Fibroblast of the aortic adventitia (primary cell): ENCODE measurements at places on chromosomes 1 and 21.
A peak's percentile ranks its signal among the peaks of the same experiment; 100 is the strongest.

DNA sequence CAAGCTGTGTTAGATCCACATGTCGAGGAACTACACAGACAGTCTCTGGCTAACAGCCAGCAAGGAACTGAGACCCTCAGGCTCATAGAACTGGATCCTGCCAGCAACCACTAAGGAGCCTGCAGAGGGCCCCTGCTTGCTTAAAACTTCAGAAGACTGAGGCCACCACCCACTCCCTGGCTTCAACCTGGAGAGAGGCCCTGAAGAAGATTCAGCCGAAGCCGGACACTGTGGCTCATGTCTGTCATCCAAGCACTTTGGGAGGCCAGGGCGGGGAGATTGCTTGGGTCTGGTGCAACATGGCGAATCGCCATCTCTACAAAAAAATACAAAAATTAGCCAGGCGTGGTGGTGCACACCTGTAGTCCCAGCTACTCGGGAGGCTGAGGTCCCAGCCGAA is 92.6 kb upstream of the TMPRSS2 start:
- DNase-seq: no peak

- DNase-seq: peak; percentile 17
Observed at GRCh38 chr1:169527451-169528214, 41.9 kb upstream of the SLC19A2 start.

- peak; percentile 90 for DNase-seq
Observed at GRCh38 chr21:32257962-32258785, 20.7 kb downstream of the MIS18A start.

- DNase-seq: no peak
Observed at GRCh38 chr1:36359911-36360550, 25.7 kb downstream of the STK40 start.

DNA sequence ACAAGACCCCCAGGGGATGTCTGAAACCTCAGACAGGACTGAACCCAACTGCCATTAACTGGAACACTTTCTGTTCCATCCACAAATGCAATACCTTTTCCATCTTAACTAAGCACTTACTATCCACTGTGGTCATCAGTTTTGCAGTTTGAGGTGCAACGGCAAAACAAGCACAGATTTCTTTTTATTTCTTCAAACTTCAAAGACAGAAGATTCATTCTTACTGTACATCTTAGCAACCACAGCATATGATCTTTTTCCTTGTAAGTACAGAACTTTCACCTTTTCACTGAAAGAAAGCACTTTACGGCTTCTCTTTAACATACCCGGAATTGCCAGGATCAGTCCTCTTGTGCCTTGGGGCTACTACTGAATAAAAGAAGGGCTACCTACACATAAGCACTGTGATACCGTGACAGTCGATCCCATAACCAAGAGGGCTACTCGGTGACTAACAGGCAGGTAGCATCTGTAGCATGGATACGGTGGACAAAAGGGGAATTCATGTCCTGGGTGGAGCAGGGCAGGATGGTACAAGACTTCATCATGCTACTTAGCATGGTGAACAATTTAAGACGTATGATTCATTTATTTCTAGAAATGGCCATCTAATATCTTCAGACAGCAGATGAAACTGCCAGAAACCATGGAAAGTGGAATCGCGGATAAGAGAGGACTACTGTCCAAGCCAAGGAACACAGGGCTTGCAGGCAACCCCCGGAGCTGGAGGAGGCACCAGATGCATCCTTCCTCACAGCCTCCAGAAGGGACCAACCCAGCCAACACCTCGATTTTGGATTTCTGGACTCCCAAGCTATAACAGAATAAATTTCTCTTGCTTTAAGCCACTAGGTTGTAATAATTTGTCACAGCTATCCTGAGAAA is 18.4 kb downstream of the ERG start:
- no peak for DNase-seq

GRCh38 chr1:29123053-29123886 is 433 bp downstream of the TMEM200B start:
- peak; percentile 36 for DNase-seq

- DNase-seq: no peak
Observed at GRCh38 chr1:9385801-9386573, 93.3 kb downstream of the SPSB1 start.

DNA sequence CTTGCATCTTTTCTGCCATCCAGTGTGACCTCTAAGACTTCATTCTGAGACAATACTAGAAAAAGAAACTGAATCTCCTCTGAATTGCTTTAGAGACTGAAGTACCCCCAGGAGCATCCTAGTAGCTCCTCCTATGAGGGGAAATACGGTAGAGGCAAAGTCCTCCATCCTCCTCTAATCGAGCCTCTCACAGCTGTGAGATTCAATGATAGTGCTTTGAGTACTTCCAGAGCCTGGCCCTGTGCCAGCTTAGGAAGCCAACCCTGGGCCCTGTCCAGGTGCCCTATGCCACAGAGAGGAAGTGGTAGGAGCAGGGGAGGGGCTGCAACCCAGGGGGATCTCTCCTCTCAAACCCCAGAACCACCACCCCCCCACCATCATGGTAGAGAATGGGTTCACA is 10.7 kb downstream of the RORC start:
- DNase-seq: no peak

DNA sequence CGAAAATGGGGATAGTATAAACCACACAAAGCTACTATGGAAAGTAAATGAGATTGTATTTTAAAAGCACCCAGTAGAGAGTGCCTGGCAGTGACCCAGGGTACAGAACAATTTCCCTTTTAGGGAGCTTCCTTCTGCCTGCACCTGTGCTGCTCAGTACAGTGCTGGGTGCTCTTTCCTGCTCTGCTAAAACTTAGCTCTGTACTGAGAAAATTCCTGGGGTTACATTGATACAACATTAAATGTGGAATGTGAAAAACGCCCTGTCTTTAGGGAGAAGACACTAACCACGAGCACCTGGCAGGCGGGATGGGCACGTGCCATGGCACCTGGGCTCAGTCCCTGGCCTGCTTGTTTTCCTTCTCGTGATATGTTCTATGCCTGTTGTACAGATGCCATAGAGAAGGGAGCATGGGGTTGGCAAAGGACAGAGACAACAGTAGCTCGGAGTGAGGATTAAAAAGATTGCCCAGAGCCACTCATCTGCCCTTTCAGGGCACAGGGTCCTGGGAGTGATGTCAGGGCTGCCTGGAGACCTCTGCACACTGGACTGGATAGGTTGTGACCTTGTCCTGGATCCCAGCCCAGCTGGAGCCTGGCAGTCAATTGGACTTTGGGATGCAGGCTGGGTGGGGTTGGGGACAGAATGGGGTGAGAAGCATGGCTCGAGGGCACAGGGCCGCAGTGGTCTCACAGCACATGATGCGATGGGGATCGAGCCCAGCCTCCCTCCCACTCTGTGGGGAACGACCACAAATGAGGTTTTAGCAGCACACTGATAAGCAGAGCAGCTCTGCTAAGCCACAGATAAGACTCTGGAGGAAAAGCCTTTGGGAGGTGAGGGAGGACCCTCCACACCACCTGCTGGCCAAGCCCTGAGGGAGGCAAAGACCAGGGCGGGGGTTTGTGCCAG is 4.2 kb downstream of the SPATA46 start:
- no peak for DNase-seq

DNA sequence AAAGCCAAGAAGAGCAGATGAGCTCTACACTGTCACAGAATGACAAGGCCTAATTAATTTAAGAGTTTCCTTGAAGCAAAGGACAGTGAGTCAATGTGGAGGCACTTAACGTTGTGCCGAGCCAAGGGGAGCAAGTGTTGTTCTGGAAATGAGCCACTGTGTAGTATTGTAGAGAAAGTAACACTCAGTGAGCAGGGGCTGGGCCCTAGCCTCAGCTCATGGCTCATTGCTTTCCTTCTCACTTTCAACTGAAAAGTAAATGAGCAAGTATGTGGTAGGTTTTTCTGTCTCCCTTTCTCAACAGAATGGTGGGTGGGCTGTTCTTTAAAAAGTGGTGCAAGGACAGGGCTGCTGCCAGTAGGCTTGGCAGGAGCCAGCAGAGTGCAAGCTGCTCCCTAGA is 11.8 kb upstream of the KIAA0040 start:
- DNase-seq: no peak

- DNase-seq: no peak
Observed at GRCh38 chr1:162166917-162167615, 97.6 kb downstream of the NOS1AP start.

GRCh38 chr1:33088119-33088906 is 7.4 kb downstream of the AZIN2 start:
- no peak for DNase-seq

DNA sequence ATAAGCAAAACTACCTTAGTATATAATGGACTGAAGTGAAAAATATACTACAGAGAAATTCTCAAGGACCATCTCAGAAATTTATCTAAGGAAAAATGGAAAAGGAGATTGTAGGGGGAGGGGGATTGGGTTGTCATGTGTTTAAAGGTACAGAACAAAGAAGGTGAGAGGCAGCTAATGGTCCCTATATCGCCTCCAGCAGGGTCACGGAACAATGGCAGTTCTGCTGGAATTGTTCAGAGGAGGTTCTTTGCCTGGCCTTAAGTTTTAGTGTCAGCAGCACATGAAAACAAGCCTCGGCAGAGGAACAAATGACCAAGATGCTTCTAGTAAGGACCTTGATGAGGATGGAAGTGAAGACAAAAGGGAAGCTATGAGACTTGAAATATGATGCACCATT is 42.0 kb upstream of the RGS2 start:
- no peak for DNase-seq

DNA sequence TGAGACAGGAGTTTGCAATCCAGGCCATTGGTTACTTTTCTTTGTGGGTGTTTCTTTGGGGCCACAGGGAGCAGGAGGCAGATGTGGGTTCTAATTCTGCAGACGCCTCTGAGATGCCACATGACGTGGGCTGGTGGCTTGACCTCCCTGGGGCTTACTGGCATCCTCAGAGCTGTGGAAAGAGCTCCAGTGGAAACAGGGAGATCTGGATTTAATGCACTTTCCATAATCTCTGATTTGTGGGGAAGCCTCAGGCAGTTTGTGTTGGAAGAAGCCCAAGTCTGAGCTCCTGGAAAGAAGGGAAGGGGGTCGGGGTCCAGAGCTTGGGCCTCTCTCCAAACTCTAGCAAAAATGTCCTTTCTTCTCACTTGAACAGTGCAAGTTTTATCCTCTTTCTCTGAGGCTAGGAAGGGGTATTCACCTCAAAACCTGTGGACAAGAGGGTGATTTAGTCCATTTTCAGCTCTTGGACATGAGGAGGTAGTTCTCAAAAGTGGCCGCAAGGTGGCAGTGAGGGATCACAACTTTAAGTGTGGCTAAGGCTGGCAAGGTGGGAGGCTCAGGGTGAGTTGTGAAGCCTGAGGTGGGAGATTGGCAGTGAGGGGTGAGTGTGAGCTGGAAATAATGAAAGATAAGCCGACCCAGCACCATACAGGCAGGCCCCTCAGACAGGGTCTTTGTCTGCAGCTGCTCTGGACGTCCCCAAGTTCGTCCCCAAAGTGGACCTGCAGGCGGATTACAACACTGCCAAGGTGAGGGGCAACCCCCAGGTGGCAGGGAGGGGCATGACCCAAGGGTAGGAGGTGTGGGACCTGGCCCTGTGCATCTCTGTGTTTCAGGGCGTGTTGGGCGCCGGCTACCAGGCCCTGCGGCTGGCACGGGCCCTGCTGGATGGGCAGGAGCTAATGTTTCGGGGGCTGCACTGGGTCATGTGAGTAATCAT is 9.2 kb downstream of the IKBKE start:
- DNase-seq: peak; percentile 87

DNA sequence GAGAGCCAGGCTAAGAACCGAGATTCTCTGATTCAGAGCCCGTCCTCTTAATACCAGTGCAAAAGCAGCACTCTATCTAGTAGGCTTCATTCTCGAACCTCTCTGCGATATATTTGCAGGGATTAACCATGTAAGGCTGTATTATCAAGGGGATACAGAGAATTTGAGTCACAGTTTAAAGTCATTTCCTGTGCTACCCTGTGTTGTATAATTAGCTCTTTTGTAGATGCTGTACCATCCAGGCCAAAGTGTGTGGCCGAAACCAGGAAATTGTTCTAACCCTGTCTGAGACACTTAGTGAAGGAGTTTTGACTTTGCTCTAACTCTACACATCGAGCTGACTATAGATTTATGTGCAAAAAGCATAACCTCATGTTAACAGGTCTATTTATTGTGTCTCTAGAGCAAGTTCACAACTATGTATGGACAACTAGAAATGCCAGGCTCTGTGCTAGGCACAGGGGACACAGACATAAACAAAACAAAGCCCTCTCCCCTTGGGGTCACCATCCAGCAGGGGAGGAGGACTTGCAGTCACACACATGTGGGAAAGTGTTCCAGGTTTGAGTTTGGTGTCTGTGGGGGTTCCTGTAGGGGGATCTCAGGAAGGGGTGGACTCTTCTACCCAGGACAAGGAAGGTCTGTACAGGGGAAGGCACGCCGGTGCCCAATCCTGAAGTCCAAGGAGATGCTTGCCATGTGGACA is 182.2 kb downstream of the DHRS3 start:
- peak; percentile 34 for DNase-seq

- DNase-seq: peak; percentile 89
Observed at GRCh38 chr1:33346927-33347649, 26.2 kb upstream of the A3GALT2 start.

- no peak for DNase-seq
Observed at GRCh38 chr1:10818262-10819197, 22.1 kb upstream of the CASZ1 start.

DNA sequence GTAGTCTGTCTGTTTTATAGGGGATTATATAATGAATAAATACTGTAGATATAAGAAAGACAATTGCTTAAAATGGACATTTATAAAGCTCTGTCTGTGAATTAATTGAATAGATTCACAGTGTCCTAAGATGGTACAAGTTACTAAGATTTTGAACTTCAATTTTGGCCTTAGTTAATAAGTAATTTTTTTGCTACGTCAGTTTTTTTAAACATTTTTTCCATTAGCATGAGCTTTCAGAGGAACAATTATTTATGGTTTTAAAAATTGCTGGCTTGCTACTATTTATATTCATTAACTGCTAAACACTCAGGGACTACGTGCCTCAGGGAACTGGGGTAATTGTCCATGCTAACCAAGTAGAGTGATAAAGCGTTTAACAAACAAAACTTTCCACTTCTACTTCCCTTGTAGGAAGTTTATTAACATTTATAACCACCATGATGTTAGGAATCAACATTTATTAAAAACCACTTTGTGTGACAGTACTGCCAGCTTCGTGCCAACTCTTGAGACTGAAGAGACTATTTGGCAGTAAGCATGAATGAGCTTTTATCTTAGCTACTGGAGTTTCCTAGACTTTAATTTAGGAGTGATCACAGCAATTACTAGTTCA is 65.4 kb upstream of the PTGS2 start:
- DNase-seq: no peak

DNA sequence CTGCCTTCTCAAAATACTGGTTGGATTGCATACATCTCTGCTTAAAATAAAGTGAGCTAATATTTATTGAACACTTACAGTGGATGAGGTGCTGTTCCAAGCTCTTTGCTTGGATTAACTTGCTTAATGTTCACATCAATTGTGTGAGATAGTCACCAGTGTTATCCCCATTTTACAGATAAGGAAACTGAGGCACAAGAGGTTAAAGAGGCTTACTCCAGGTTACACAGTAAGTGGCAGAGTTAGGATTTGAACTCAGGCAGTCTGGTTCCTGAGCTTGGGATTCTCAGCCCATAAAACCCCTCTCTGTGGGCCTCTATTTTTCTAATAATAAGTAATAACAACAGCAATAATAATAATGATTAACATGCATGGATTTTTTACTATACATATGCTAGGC is 13.6 kb upstream of the FAAH start:
- no peak for DNase-seq

- DNase-seq: no peak
Observed at GRCh38 chr1:64616039-64616438, 128.8 kb upstream of the RAVER2 start.

GRCh38 chr1:15031251-15031933 is 122.2 kb upstream of the TMEM51 start:
- DNase-seq: no peak
